Left colon (tissue), 2 donors: ENCODE measurements at places on chromosomes 7 and 10. TPM values are rescaled to one million over a fixed set of nuclear protein-coding genes. Genes with fewer than 3 reads are reported as not detected.

DNA sequence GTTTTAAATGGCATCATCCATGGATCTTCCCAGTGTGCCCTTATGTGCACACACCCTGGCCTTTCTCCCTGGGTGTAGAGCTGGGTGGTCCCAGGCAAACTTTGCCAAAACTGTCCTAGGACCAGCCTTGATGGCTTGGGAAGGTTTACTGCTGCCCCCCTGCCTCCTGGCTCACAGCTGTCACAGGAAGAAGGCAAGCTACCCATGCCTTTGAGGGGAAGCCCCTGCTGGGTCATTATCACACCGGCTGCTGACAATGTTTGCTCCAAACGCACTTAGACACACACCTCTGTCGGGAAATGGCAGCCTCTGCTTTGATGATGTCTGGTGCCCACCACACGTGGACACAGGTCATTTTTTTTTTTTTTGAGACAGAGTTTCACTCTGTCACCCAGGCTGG is 25.2 kb upstream of the FIGNL1 start:
- no peak for DNase-seq

DNA sequence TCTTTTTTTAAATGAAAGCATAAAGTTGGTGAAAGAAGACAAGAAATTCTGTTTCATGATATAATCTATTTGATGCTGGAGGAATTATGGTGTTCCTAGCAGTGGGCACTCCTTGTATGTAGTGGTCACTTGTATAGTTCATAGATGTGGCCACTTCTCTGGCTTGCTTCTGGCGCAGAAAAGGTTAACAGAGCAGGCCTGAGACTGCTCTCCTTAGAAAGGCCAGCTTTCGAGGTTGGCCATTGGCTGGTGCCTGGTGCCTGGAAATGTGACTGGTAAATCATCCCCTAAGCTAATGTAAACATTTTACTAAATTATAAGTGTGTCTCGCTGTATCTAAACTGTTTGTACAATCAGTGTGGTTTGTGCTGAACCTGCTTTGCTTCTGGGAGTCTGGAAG is 276.1 kb downstream of the PHTF2 start:
- no peak for DNase-seq

GRCh38 chr7:135980665-135981180 is 3.6 kb upstream of the MTPN start:
- peak; percentile 25 for DNase-seq

The TMEM176A gene
- 118 TPM for total RNA-seq

GRCh38 chr10:21379143-21379542 is 146.3 kb downstream of the SKIDA1 start:
- DNase-seq, result no peak

The GRM3 gene
- total RNA-seq, result not detected

DNA sequence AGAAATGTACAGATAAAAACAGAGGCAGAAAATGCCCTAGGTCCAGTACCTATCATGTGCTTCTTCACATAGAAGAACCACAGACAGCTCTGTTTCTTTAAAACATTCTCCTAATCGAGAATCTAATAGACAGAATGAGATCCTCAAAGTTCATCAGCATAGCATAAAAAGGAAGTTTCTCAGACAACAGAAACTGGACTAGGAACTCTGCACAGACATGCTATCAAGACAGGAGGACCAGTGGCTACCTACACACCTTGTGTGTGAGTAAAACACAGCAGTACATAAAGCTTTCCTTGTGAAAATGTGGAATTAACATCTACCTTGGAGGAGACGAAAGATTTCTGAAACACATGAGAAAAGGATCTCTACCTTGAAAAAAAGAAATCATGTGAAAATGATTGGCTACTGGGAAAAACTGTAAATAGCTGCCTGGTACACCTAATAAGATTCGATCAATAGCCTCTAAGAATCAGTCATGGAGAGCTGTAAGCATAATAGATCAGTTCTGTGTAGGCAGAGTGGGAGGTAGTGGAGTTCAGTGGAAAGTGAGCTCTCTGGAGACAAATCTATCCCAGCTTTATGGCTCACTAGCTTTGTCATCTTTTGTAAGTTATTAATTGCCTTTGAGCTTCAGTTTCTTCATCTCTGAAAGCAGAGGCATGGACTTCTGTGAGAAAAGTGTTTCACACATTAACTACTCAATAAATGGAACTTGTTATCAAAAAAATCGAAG is 26.7 kb downstream of the ELAPOR2 start:
- no peak for DNase-seq

GRCh38 chr10:103042129-103042528 is 124.0 kb downstream of the CNNM2 start:
- DNase-seq, result no peak

DNA sequence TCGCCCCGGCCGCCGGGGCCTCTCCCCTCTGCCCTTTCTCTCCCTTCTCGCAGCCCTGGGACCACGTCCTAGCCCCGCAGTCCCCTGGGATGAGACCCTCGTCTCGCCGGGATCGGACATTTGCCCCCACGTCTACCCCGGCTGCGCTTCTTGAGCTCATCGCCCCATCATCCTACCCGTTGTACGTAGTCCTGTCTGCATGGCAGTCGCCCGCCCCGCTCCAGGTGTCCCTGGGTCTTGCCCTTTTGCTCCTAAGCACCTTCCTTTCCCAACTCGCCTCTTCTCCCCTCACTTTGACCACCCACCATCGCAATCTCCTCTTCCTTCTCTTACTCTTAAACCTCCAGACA is 582 bp downstream of the TPST1 start:
- DNase-seq, result no peak

DNA sequence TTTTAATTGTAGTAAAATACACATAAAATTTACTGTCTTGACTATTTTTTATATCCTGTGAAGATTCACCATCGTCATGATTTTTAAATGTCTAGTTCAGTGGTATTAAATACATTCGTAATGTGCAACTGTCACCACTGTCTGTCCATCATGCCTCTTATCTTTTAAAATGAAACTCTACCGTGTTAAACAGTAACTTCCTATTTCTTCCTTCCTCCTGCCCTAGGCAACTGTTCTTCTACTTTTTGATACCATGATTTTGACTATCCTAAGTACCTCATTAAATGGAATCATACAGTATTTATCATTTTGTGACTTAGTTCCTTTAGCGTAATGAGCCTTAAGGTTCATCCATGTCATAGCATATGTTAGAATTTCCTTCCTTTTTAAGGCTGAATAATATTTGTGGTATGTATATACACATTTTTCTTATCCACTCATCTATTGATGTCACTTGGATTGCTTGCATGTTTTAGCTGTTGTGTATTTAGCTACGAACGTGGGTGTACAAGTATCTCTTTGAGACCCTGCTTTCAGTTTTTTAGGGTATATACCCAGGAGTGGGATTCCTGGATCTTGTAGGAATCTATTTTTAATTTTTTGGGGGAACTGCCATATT is 13.5 kb downstream of the SLK start:
- DNase-seq, result no peak

DNA sequence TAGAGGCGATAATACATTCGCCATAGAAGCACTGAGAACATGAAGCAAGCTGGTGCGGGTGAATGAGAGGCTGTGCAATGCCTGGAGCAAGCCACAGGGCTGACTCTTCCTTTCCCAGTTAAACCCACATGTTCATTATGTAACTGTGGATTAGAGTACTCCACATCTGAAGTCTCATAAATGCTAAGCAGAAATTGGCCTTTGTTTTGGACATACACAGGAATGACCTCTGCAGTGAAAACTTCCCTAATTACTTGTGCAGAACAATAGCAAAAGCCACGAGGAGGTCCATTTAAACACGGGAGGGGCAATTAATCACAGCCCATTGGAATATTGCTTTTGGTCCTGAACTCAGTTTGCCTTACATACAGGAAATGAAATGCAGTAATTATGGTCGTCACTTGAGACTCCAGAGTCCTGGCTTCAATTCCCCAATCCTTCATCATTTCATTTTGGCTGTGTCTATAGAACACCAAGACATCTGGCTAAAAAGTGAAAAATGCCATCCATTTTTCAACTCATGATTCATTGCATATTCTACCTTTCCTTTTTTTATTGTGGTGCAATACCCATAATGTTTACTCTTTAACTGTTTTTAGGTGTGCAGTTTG is 78.7 kb upstream of the CXCL12 start:
- DNase-seq, result no peak

The FKBP6 gene
- total RNA-seq, result not detected

DNA sequence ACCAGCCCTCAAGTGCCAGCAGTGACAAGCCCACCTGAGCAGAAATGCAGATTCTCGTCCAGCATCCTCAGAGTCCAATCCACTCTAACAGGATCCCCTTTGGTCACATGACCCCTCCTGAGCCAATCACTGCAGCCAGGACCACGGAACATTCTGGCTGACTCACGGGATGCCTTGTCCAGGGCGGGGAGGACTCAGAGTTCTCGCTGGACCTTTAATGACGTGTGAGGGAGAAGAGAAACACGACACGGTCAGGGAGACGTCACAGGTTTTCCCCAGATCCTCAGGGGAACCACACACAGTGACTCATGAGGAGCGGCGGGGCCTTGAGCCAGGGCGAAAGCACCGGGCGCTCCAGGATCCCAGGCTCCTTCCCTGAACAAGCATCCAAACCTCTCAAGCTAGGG is 155.7 kb downstream of the PTPRN2 start:
- DNase-seq, result peak; percentile 90

DNA sequence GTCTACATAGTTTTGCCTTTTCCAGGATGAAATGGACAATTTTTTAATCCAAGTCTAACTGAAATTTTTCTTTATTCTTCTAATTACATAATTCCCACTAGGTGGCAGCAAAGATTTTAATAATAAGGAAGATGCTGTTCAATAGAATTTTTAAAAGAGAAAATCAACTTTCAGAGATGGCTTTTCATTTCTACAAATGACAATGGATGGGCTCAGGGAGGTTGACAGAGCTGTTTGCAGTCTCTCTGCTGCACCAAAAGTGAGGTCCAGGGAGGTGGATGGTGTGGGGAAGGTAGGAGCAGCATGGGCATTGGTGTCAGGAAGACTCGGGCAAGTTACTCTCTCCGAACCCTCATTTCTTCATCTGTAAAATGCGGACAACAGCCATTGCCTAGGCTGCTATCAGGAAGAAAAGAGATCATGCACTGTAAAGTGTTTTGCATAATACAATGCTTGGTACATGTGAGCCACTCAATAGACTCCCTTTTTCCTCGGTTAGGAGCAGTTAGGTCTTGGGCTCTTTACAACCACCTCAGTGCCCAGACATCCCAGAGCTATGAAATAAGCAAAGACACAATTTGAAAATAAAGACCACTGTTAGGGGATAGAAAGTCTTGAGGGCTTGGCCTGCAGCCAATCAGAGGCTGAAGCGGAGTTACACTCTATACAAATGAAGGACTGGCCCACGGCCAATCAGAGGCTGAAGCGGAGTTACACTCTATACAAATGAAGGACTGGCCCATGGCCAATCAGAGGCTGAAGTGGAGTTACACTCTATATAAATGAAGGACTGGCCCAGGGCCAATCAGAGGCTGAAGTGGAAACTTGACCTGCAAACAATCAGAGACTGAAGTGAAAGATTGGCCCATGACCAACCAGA is 107.1 kb downstream of the ABLIM1 start:
- DNase-seq, result peak; percentile 82

GRCh38 chr7:46143949-46144917 is 223.2 kb upstream of the IGFBP3 start:
- DNase-seq, result no peak

GRCh38 chr7:141600168-141601006 is 49.2 kb downstream of the AGK start:
- DNase-seq, result no peak

The PTPRN2 gene
- total RNA-seq, result 40.7 TPM

DNA sequence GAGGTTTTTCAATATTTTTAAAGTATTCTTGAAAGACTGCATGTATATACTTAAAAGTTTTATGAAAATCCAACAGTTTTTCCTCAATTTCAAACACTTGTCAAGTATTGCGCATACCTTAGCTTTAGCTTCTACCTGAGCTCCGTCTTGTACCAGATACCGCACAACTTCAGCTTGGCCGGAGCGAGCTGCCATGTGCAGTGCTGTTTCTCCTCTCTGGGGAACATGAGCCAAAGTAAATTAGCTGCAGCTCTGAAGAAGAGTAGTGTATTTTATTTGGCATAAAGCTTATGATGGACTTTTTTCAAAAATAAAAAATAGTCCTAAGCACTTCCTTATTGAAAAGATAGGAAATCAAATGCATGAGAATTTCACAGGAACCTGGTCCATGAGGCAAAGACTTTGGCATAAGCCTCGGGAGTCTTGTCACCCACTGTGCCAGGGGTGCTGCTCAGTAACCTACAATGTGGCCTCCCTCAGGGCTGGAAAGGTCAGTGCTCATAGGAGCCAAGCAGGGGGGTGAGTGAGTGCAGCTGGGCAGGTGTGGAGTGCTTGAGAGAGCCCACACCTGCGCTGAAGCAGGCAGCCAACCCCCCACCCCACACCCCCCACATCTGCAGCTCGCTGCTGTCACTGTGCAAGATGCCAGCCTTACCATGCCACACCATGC is 189.5 kb downstream of the ANK3 start:
- no peak for DNase-seq

GRCh38 chr7:75881436-75882095 is 2.7 kb downstream of the RHBDD2 start:
- DNase-seq, result no peak

The FFAR4 gene
- total RNA-seq, result 36.9 TPM

GRCh38 chr10:78510566-78511323 is 477.1 kb downstream of the RPS24 start:
- DNase-seq, result no peak

DNA sequence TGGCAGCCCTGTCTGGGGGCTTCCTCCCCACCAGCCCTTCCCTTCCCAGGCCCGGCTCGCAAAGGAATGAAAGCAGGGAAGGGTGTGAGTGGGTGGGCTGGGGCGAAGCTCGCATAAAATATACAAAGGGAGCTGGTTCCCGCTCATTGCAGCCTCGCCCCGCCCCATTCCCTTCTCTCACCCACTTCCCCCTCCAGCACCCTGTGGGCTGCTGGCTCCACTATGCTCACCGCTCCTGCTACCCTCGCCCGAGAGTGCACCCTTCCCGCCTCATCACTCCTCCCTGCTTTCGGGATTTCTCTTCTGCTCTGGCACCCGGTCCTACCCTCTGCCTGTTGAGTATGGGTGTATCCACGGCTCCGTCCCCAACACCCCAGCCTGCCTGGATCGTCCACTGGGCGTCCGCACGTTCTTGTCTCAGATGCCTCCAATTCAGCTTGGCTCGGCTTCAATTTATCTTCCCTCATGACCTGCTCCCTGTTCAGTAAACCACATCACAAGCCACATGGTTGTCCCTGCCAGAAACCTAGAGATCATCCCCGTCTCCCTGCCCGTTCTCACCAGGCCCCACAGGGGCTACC is 14.4 kb upstream of the TTYH3 start:
- no peak for DNase-seq

The MYO1G gene
- 2.6 TPM for total RNA-seq

- no peak for DNase-seq
Observed at GRCh38 chr10:5356302-5356763, 8.4 kb upstream of the UCN3 start.
